ENCODE measurements at places on chromosomes 12 and 14.

DNA sequence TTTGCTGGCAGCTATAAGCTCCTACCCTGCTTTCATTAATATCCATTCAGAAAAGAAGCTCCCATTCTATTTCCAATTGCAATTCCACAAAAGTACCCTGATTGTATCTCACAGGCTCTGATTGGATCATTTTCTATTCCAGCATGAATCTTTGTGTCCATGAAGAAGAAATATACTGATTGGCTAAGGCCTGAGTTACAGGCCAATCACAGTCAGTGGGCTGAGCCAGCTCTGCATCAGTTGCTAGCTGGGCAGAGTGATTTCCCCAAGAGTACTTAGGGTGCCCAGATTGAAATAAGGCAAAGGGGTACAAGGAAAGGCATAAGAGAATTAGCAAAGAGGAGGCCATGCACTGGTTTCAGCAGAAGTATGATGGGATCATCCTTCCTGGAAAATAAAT, 14.4 kb downstream of the ART4 start:
- peak; percentile 43 for DNase-seq

- DNase-seq: no peak
Measured at GRCh38 chr12:29396774-29397173, 15.8 kb upstream of the ERGIC2 start.

- peak; percentile 52 for DNase-seq
Measured at GRCh38 chr12:41277100-41277945, 89.2 kb downstream of the PDZRN4 start.

- DNase-seq: no peak
Measured at GRCh38 chr14:39434401-39434800, 2.2 kb upstream of the FBXO33 start.

- DNase-seq: no peak
Measured at GRCh38 chr12:6426882-6427671, 17.7 kb upstream of the CD27 start.

DNA sequence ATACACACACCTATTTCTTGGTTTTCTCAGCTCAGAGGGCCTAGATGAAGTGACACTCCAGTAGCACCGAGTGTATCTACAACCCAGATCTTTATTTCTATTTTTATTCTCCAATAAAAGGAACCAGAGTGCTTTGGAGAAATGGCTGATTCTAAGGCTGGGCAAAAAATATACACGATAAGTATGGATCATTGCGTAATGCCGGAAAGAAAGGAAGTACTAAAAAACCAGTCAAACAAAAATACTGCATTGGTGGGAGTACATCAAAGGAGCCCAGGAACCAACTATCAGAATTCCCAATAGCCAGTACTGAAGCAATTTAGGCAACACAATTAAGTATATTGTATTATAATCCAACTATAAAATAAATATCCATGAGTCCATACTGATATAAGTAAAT, 400.9 kb upstream of the CCDC196 start:
- DNase-seq: no peak

GRCh38 chr14:22479776-22480464, 109.1 kb downstream of the DAD1 start:
- no peak for DNase-seq

GRCh38 chr14:50924843-50925242, 19.4 kb downstream of the PYGL start:
- DNase-seq: no peak

GRCh38 chr12:89980236-89980635, 271.6 kb upstream of the ATP2B1 start:
- peak; percentile 76 for DNase-seq

DNA sequence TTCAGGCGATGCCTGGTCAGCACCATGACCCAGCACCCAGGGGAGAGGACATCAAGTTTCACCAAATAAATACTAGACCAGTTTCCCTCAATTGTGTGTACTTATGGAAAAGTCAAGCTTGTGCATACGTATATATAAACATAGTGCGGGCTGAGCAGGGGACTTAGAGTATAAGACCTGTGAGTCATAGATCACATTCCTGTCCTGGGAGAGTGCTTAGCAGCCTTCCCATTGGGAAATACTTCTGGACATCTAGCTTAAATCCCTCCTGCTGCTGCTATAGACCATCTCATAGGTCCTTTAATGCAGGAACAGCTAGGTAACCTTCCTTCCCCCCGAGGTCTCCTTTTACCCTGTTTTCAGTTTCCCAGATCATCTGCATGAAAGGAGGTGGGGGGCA, 51.9 kb downstream of the PRMT8 start:
- DNase-seq: peak; percentile 16

DNA sequence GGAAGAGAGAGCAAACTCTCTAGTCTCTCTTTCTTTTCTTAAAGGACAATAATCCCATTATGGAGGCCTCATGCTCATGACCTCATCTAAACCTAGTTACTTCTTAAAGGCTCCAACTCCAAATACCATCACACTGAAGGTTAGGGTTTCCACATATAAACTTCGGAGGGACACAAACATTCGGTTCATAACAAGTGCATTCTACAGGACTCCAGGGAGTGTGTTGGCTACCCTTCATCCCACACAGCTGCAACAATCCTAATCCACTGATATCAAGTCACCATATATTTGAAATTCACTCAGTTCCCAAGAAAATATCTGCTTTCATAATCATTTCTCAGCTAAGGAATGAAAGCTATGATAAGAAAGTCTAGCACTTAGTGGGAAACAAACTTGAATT, 265.9 kb upstream of the PLEKHG7 start:
- no peak for DNase-seq

DNA sequence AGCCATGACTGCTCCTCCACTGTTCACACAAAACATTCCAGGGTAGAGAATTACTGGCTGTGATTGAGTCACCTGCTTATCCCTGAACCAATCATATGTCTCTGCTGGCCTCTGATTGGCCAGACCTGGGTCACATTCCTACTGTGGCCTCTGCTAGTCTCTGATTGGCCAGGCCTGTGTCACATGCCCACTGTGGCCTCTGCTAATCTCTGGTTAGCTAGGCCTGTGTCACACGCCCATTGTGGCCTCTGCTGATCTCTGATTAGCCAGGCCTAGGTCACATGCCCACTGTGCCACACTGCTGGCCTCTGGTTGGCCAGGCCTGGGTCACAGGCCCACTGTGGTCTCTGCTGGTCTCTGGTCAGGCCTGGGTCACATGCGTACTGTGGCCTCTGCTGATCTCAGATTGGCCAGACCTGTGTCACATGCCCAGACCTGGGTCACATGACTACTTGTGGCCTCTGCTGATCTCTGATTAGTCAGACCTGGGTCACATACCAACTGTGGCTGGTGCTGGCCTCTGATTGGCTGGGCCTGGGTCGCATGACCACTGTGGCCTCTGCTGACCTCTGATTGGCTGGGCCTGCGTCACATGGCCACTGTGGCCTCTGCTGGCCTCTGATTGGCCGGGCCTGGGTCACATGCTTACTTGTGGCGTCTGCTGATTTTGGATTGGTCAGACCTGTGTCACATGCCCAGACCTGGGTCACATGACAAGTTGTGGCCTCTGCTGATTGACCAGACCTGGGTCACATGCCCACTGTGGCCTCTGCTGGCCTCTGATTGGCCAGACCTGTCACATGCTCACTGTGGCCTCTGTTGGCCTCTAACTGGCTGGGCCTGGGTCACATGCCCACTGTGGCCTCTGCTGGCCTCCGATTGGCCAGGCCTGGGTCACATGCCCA, 251.6 kb downstream of the SLC15A4 start:
- DNase-seq: no peak

DNA sequence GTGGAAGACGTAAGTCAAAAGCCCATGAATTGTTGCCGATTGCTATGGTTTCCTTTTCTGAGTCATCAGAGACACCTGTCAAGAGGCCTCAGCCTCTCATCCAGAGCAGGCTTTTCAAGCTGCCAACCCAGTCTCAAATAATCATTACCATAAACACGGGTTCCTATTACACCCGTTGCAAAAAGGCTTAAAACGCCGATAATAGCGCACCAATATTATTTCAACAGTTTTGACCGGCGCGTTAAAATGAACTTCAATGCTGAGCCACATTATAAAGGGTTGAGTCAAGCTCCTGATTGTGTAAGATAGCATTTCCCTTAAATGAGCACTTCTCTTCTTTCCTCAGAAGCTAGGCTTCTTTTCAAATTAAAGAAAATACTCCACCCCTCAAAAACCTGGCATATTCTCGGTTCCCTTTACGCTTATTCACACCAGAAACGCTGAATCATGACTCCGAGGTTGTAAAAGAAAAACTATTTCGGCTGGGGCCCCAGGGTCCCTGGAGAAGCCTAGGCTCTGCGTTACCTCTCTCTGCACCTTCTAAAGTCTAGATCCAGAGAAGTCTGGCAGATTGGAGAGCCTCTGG, 1.4 kb downstream of the TMTC1 start:
- DNase-seq: peak; percentile 90

GRCh38 chr12:113136128-113136989, 798 bp upstream of the RASAL1 start:
- DNase-seq: no peak

- DNase-seq: no peak
Measured at GRCh38 chr12:65567820-65568219, 256.5 kb upstream of the HMGA2 start.

DNA sequence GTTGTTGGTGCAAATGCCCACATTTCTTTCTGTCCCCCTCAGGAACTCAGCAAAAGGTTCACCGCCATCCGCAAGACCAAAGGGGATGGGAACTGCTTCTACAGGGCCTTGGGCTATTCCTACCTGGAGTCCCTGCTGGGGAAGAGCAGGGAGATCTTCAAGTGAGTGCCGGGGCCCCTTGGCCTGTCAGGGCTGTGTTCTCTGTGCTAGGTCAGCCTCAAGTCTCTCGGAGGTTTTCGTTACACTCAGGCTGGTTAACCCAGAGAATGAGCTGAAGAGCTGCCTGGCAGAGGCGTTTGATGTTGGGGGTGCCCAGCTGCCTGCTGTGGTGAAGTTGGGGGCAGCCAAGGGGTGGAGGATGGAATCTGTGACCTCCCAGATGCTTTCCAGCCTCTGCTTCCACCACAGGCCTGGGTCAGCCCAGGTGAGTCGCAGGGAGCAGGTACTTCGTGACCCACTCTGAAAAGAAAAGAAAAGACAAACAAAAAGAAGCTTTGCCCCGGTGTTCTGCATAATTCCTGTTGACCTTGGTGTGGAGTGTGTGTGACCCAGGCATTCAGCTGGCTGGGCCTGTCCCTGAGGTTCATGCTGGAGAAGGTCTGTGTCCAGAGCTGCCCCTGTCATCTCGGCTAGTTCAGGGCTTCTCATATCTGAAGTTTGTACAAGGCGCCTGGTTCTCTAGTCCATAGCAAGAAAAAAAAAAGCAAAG, 12.9 kb downstream of the OTUB2 start:
- DNase-seq: no peak

GRCh38 chr12:14403293-14403692, 37.8 kb downstream of the ATF7IP start:
- DNase-seq: no peak

- no peak for DNase-seq
Measured at GRCh38 chr12:129161511-129161910, 308.2 kb downstream of the GLT1D1 start.

DNA sequence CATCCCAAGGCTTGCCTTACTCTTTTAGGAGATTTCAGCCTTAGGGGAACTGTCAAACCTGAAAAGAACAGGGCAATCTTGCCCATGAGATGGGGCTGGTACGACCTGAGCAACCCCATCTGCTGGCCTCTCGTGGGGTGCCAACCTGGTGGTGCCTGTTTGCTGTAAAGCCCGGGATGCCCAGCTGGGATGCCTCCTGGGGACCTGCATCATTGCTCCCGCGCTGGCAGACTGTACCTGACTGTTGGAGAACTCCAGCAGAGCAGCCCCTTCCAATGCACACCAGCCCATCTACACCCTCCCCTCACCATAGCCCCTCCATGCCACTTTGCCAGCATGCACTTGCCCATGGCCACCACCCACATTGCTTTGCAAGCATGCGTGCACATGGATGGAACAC, 335.7 kb downstream of the RPS29 start:
- no peak for DNase-seq

DNA sequence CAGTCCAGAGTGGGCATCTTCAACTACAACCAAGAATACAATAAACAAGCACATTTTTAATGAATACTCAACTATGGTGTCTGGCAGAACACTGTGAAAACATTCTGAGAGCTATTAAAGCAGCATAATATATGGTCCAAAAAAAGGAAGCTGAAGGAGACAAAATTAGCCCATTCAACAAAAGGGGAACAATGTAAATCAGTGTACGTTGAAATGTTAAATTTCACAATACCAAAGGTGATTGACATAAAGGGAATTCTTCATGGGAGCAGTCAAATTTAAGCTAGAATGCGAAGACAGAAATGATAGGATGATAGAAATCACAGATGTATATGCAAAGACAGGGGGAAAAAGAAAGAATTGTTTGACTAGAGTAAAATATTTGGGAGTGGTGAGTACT, 41.3 kb upstream of the SYCP3 start:
- no peak for DNase-seq

- peak; percentile 30 for DNase-seq
Measured at GRCh38 chr12:21773806-21774205, 700 bp downstream of the KCNJ8 start.

DNA sequence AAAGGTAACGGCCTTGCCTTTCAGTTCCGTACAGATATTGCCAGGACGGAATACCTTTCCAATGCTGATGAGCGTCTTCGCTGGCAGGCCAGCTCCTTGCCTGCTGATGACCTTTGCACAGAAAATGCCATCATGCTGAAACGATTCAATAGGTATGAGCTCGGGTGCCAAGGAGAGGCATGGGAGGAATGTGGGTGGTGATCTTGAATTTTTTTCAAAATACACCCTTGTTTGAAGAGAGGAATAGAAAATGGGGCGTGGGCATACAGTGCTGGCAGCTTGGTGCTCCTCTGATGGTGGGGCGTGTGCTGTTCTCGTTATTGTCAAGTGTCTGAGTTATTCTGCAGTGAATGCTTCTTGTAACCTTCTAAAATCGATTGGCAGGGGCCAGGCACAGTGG, 52.5 kb downstream of the HSP90AA1 start:
- DNase-seq: no peak

- DNase-seq: peak; percentile 85
Measured at GRCh38 chr12:49825971-49826421, 2.2 kb downstream of the NCKAP5L start.
